Vagina (tissue), 2 donors: ENCODE measurements at places on chromosomes 13 and 19.

- DNase-seq, result no peak
These were observed 30.0 kb downstream of the PDE4A start for GRCh38 chr19:10450191-10450852.

- DNase-seq, result no peak
These were observed 51.1 kb downstream of the RFC3 start for GRCh38 chr13:33869005-33869404.

DNA sequence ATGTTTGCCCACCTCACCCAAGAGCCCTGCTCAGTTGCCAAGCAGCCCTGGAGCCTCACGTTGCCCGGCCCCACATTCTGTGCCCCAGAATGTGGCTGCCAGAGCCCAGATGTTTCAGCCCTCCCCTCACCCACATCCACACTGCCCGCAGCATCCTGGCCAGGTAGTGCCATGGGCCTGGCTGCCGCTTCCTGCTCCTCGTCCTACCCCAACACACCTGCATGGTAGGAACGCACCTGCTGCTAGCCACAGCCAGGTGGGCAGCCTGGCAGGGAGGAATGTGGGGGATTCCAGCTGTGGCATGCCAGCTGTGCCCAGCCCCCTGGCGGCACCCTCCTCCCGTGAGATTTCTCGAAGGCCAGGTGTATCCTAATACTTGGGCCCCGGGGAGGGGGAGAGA lies 7.5 kb upstream of the NFIX start:
- no peak for DNase-seq

- DNase-seq, result no peak
These were observed 1250.7 kb downstream of the UQCRFS1 start for GRCh38 chr19:27962264-27962663.
